Panc1 (cell line): ENCODE measurements at places on chromosomes 12 and 14. TPM values are rescaled to one million over a fixed set of nuclear protein-coding genes. Genes with fewer than 3 reads are reported as not detected.
A peak's percentile ranks its signal among the peaks of the same experiment; 100 is the strongest.

DNA sequence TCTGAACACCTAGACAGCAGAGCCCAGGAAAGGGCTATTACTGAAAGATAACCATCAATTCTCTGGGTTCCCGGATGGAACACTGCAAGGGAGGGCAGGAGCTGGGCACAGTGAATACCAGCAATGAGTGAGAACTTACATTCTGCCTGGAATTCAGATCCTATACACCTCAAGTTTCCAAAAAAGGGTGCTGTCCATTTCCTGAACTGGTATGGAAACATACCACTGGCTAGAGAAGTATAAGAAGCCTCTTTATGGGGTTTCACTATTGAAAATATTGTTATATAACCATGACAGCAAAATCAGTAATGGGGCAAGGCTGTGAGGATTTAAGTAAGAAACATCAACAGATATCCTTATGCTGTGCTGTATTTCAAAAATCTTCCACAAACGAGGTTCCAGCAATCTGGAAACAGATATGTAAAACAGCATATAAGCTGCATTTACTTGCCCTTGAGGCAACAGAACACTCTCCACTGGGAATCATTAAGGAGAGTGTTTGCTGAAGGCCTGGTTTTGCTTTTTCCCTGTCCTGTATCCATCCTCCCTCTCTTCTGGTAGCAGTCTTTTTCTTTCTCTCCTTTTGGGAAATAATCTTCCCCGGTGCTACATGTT lies 53.3 kb upstream of the GTF2A1 start:
- no peak for DNase-seq

The SLC17A8 gene
- not detected for total RNA-seq

DNA sequence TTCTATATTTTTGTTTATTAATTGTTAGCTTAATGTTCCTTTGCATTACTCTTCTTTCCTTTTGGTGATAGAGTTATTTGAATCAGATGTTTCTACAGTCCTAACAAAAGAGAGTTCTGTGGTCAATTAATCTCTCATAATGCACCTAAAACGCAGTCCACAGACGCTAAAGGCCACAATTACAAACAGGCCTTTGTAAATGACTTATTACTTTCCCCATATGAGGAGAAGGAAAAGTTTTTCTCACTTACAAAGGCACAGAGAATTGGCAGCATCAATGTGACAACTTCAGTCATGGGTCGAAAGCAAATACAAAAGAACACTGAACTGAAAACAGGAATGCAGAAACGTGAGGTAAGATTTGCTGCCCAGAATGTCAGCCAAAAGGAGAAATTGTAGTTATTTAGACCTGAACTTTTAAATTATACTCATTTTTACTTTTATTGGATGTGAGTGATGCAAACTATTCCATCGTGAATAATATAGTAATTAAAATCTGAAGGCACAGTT lies 142.0 kb upstream of the SYT10 start:
- DNase-seq = no peak

DNA sequence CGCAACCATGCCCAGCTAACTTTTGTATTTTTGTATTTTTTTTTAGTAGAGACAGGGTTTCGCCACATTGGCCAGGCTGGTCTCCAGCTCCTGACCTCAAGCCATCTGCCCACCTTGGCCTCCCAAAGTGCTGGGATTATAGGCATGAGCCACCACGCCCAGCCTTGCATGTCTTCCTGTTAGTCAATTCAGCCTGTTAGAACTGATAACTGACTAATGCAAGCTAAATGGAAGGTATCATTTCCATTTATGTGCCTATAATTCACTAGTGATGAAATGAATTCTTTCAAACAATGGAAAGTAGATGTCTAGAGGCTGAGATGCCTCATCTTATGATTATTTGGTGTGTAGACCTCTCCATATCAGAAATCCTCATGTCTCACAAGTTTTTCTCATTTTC lies 37.3 kb upstream of the DIP2B start:
- no peak for DNase-seq

DNA sequence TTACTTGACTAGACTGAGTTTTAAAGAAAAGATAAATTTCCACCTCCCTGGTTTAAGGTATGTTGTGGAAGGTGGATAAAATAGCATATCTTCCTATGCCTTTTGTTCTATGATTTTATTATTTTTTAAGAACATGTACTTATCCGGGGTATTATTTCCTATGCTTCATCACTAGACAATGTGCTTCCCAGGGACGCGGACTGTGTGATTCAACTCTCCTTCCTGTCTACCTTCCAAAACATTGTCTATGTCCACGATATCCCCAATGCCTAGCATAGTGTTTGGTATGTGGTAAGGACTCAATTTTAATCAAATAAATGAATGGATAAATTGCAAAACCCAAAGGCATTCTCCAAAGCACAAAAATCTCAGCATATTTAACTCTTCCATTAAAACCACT lies 8.3 kb upstream of the CCND2 start:
- DNase-seq = no peak

DNA sequence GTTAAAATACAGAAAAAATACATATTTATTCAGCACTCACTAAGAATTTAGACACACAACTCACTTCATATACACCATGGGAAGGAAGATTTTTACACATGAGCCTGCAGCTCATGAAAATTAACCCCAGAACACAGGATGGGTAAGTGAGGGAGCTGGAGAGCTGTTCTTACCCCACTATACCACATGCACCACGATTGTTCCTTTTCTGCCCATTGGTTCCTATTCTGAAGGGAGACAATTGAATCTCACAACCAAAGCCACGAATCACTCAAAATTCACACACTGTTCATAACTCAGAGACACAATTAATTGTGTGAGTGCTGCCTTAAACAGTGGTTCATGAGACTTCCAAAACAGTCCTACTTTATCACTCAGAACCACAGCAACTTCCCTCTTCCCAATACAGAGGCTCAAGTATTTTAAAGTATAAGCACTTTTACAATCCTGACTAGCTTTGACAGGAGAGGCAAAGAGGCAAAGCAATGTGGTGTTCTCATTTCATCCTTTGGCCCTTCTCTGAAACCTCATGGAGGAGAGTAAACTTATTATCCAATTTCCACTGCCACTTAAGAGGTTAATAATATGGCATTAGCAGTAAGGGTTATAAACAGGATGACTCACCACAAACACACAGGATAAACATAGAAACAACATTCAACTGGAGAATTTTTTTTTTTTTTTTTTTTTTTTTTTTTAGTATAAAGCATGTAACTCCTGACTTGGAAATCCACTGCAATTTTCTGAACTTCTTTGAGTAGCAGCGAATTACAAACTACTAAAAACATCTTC lies 59.5 kb downstream of the ITPR2 start:
- no peak for DNase-seq

The RPS6KL1 gene
- total RNA-seq = 14.9 TPM

DNA sequence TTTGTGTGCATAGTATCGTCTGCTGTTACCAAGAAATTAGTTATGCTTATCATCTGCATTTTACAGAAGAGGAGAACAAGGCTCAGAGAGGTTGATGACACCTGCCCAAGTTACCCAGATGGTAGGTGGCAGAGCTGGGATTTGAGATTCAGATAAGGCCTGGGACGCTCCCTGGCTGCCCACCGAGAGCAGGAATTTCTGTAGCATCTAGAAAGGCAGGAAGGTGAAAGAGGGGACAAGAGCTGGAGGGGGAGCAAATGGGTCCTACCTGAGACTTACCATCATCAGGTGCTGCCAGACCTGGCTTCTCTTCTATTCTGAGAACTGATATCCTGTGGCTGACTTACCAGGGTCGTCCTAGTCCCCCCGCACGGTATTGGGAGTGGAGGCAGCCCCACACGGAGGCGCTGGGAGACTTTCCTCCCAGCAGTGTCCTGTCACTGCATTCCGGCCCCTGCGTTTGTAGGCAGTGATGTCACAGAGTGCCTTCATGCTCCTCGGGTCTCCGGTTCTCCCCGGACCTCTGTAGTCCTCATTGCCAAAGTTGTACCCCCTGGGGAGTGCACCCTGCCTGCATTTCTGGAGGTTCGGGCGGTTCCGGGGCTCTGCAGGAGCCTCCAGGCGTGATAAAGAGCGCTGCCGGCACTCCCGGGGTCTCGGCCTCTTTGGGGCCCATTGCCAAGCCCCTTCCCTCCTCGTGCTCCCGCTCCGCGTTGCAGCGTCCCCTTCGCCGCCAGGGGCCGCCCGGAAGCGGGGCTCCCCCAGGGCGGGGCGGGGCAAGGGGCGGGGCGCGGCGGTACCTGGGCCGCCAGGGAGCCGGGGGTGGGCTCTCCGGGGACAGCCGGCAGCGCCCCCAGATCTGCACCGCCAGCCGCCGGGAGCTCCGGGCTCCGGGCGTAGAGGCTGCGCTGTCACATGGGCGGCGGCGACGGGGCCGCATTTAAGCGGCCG lies at the start of gene CABP1:
Gene CABP1, plus strand, starts transcription at position 856 of the 951 bp plus-strand sequence. Its CDS starts 60 bp downstream, at position 916.
- DNase-seq = no peak

The ADCY6 gene
- total RNA-seq = 24.1 TPM

- DNase-seq = peak; percentile 13
These were observed 256.3 kb upstream of the SFSWAP start for GRCh38 chr12:131454418-131455217.

The EFS gene
- total RNA-seq = not detected

The ASCL1 gene
- total RNA-seq = not detected

- no peak for DNase-seq
These were observed 32.8 kb downstream of the NOS1 start for GRCh38 chr12:117328556-117329100.

DNA sequence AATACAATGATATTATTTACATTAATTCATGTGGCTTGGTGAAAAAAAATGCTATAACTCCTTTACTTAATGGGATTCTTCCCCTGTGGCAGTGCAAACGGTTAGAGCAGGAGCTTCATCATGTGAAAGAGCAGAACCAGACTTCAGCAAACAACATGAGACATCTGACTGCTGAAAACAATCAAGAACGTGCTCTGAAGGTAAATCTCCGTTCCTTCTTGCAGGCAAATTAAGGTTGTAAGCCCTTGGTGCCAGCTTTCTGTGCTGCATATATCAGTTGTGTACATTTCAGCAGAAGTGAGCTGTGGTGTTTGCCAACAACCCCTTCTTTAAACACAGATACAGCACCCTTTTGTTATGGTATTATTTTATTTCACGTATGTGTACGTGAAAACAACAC lies 171.7 kb downstream of the MIPOL1 start:
- DNase-seq = no peak

The AMDHD1 gene
- total RNA-seq = 0.54 TPM

DNA sequence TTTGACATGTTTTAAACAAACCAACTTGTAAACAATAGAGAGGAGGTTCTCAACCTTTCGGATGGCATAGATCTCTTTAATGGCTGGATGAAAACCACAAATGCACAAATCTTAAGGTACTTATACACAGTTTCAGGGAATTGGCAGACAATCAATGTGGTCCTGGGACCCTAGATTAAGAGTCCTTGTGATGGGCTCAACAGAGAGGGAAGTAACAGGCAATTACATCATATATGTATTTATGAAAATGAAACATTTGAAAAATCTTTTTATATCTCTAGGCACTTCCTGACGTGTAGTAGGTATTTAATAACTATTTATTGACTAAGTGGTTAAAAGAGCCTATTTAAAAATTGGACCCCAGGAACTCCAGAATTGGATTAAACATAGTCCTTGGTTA lies 897 bp downstream of the ACTR10 start:
- no peak for DNase-seq

DNA sequence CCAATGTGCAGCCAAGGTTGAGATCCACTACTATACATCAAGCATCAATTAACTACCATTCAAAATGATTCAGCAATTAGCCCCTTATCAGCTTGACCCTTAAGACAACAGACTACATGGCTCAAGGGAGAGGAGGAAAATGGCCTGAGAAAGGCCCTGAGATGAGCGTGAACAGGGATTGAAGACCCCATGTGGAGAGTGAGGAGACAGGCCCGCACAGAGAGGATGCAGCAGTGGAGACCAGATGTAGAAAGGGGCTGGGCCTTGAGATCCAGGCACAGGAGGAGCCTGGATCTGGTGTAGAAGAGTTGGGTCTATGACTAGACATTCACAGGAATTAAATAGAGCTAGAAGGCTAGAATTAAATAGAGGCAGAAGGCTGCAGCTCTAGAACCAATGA lies 229.1 kb downstream of the MON2 start:
- DNase-seq = no peak

DNA sequence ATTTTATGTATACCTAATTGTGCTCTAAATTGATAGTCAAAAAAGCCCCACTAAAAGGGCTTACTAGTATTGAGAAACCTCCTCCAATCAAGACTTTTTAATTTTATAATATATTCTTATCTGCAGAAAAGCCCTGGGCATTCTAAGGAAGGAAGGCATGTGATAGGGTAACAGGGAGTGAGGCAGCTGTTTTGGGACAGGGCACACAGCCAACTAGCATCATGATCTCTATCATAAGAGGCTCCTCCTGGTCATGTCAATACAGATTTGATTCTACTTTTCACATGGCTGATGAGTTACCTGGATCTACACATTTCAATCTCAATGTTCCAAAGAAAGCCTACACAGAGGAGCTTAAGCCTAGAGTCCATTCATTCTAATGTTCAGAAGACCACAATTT lies 9.1 kb downstream of the ADAM20 start:
- DNase-seq = no peak

- DNase-seq = no peak
These were observed 259.3 kb downstream of the ADAMTS20 start for GRCh38 chr12:43292699-43293098.

DNA sequence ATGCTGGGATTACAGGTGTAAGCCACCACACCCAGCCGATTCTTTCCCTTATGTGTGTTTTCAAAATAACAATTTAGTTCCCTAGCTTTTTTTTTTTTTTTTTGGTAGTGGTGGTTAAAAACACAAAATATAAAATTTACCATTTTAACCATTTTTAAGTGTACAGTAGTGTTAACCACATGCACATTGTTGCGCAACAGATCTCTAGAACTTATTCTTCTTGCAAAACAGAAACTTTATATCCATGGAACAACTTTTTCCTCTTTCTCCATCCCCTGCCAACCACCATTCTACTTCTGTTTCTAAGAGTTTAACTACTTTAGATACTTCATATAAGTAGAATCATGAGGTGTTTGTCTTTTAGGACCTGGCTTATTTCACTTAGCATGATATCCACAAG lies 1.1 kb upstream of the NDUFA12 start:
- DNase-seq = no peak

DNA sequence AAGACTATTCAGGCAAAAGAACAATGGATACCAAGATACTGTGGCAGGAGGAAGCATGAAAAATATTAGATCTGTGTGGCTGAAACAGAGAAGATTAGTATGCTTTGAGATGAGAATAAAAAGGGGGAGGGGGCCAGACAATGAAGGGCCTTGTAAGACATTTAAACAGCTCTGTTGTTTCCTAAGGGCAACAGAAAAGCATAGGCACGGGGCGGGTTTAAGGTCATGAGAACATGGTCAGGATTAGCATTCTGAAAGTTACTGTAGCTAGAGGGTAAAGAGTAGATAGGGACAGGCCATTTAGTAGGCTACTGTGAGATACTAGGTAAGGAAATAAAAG lies 18.6 kb downstream of the INTS13 start:
- no peak for DNase-seq

The TMCC3 gene
- 0.92 TPM for total RNA-seq

GRCh38 chr12:109502332-109502731 lies 24.9 kb downstream of the UBE3B start:
- no peak for DNase-seq

The DEGS2 gene
- total RNA-seq = 4.9 TPM

The HHIPL1 gene
- total RNA-seq = 2.1 TPM

The PELI2 gene
- total RNA-seq = 0.28 TPM

The SLC4A8 gene
- total RNA-seq = 18.8 TPM

The PHC1 gene
- 15.6 TPM for total RNA-seq

The HRK gene
- 0.44 TPM for total RNA-seq
